ENCODE measurements at places on chromosomes 16 and 17. TPM values are rescaled to one million over a fixed set of nuclear protein-coding genes. Genes with fewer than 3 reads are reported as not detected.
A peak's percentile ranks its signal among the peaks of the same experiment; 100 is the strongest.

The CENPX gene
- total RNA-seq, result 73.0 TPM

DNA sequence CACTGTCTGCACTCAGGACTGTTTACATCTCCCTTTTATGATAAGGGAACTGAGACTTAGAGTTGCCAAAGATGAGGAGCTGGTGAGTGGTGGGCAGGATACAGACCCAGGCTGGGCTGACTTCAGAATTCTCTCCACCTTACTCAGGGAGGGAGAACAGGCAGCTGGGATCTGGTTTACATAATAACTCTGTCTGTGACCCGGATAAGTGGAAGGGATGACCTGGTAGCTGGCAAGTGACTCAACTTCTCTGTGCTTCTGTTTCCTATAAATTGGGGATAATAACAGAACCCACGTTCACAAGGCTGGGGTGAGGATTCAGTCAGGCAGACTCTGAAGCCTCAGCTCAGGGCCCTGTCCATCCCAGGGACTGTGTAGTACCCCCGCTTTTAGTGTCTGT lies 2.6 kb downstream of the SNX20 start:
- DNase-seq, result no peak

The TPSD1 gene
- not detected for total RNA-seq

- no peak for DNase-seq
These were observed 4.3 kb downstream of the GID4 start for GRCh38 chr17:18043491-18043890.

- DNase-seq, result no peak
These were observed 21.7 kb upstream of the ABCC11 start for GRCh38 chr16:48269011-48269410.

DNA sequence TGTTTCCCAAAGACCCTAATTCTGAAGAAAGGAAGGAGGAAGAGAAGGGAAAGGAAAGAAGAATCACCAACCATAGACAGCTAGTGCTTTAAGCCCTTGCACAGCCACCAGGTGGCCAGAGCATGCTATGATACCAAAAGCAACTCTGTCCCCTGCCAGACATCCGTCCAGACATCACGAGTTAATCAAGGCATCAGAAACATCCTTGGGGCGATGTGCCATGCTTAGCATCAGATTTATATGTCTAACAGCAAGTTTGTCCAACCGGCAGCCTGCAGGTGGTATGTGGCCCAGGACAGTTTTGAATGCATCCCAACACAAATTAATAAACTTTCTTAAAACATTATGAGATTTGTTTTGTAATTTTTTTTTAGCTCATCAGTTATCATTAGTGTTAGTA lies 2.9 kb upstream of the CRYBA1 start:
- DNase-seq, result no peak

The SYNGR3 gene
- total RNA-seq, result 1.3 TPM

- DNase-seq, result no peak
These were observed 60.9 kb upstream of the ZNF750 start for GRCh38 chr17:82900741-82901140.

GRCh38 chr16:641326-642188 lies at the start of gene MCRIP2:
Gene MCRIP2 (plus strand): TSS chr16:641828. CDS start chr16:641992, 164 bp downstream.
- DNase-seq, result peak; percentile 68

DNA sequence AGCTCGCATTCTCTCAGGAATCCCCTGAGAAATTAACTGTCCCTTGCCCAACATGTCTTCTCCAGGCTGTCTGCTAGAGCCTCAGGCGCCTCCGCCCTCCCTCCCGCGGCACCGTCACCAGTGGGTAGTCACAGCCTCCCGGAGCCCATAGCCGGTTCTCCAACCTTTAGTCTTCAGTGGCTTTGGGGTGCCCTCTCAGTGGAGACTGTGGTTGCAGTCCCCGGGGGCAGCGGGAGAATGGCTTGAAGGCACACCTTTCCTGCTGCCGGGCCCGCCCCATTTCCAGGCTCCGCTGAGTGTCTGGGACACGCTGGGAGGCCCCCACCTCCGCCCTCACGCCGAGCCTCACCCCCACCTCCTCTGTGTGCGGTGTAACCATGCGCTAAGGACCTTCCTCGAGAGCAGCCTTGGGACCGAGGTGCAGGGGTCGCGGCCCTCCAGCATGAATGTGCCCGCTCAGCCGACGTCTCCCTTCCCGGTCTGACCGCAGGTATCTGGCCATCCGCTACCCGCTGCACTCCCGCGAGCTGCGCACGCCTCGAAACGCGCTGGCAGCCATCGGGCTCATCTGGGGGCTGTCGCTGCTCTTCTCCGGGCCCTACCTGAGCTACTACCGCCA lies 1.7 kb downstream of the GALR2 start:
- no peak for DNase-seq

The HIC1 gene
- 31.0 TPM for total RNA-seq

GRCh38 chr17:57945996-57946797 lies 9.0 kb downstream of the CUEDC1 start:
- no peak for DNase-seq

DNA sequence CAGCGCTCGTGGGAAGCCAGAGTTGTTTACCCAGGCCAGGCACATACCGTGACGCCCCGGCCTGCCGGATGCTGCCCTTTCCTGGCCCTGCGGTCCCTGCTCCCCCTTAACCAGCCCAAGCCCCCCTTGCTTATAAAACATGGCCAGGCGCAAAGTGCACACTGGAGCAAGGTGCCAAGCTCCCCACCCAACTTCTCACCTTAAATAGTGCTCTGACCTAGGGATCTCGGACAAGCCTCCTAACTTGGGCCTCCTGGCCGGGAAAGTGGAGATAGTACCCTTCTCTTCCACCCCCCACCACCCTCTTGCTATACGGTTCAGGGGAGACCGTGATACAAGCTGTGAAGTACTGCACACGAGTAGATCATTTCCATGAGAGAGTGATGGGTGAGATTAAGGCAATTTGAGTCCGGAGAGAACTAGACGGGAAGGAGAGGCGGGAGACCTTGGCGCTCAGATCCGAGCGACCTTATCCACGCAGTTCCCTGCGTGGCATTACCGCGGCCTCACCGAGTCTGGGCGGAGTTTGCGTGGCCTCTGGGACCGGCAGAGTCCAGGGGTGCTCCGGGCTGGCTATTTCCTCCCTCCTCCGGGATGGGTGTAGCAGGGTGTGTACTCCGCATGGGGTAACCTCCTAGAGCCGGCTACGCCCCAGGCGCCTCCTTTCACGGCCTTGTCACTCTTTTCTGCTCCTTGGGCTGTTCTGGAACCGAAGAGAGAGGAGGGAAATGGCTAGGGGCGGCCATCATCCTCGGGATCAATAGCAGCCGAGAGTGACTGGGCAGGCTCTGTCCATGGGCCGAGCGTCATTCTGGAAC lies 4.4 kb upstream of the LHX1 start:
- no peak for DNase-seq

DNA sequence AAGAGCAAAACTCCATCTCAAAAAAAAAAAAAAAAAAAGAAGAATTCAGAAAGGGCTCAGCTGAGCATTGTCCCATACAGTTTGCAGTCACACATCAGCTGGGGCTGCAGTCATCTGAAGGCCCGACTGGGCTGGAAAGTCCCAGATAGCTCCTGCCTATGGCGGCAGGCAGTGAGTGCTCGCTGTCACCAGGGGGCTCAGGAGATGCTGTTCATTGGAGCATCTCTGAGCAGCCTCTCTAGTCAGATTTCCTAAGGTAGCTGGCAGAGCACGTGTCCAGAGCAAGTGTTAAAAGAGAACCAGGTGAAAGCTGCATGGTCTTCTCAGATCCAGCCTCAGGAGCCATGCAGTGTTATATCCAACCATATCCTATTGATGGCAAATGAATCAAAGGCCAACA lies 75.8 kb downstream of the WSCD1 start:
- DNase-seq, result no peak

DNA sequence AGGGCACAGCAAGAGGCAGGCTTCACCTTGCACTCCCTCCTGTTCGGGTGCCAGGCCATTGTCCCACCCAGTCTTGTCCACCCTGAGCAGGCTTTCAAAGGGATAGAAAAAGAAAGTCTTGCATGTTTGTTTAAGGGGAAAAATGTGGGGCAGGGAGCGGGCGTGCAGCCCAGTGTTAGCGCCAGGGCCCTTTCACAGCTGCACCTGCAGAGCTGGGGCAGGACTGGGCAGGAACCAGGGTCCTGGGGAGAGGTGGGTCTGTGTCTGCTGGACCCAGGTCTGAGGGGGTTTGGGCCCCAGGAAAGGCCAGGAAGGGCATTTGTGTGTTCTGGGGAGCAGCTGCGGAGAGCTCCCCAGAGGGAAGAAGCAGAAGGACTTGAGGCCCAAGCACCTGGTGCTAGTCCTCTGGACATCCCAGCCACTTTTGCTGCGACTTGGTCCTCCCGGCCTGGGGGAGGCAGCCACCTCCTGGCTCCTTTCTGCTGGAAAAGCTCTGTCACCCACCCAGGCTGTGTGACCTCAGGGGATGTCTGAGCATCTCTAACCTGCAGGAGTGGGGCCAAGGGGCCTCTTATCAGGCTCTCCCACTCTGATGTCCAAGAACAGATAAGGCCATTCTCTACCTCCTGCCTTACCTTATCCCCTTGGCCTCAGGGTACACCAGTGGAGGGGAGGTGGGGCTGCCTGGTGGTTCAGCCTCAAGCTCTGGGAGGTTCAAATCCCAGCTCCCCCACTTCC lies 44.7 kb downstream of the PSME3IP1 start:
- DNase-seq, result no peak

The FLII gene
- total RNA-seq, result 323 TPM

- no peak for DNase-seq
These were observed 2.4 kb upstream of the PSMC3IP start for GRCh38 chr17:42579794-42580551.

DNA sequence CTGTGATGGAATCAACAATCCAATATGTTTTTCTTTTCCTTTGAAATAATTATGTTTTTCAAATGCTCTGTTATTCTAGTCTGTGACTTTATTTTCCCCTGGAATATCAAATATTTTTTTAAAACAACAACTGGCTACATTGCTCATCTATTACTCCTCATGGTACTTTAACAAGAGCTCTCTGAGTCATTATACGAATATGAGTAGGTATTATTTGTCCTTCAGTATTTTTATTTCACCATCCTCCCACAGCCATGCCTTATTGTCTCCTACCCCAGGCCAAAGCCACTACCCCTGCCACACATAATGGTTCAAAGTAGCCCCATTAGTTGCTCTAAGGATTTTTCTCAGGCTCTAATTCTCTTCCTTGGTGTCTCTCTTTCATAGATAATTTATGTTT lies 1572.3 kb downstream of the CDH8 start:
- DNase-seq, result no peak

GRCh38 chr16:87471278-87472141 lies 21.3 kb downstream of the ZCCHC14 start:
- no peak for DNase-seq

The SOST gene
- total RNA-seq, result not detected

GRCh38 chr17:1785930-1786329 lies 24.1 kb downstream of the SERPINF1 start:
- DNase-seq, result no peak

The KRT35 gene
- total RNA-seq, result not detected

The KATNIP gene
- 18.7 TPM for total RNA-seq

DNA sequence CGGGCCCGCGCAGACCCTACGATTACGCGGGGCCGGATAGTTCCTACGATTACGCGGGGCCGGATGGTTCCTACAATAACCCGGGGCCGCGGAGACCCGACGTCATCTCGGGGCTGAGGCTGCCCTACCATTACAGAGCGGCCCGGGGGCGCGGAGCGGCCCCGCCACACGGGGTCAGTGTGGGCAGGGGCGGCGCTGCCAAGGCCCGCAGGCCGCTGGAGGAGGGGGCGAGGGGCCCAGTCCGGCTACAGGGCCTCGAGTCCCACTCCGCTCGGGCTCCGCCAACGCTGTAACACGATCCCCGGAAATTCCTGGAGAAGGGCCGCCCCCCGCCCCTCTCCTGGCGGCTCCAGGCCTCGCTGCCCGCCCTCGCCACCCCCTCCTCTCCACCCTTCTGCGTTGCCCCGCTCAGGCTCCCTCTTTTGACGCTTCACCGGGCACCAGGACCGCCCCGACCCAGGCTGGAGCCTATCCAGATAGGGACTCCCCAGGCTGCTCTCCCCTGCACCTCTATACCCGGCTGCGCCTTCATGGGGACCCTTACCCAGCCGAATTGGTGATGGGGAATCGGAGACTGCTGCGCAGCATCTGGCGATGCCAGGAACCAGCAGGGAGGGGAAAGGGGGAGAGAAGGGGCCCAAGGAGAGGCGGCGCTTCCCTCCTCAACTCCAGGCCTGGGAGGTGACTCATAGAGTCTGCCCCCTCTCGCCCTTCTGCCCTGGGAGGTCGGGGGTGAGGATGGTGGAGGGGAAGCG lies at the start of gene RAB34:
TSS of gene RAB34 (minus strand) at position 291 of the 755 bp plus-strand sequence. CDS start 602 bp downstream, outside the sequence.
- no peak for DNase-seq

GRCh38 chr16:85326113-85326793 lies 214.0 kb upstream of the CIBAR2 start:
- DNase-seq, result no peak

GRCh38 chr16:85332175-85332574 lies 219.9 kb upstream of the CIBAR2 start:
- no peak for DNase-seq

- no peak for DNase-seq
These were observed 9.2 kb downstream of the PIMREG start for GRCh38 chr17:6453279-6454024.

The UTS2R gene
- not detected for total RNA-seq

The CTRB2 gene
- total RNA-seq, result not detected

- DNase-seq, result no peak
These were observed 19.8 kb upstream of the RPH3AL start for GRCh38 chr17:372157-373152.

The TMEM101 gene
- 28.8 TPM for total RNA-seq

The CACNG4 gene
- total RNA-seq, result not detected

- DNase-seq, result no peak
These were observed 75.1 kb downstream of the FOXL1 start for GRCh38 chr16:86653285-86654006.

The UBB gene
- 1,415 TPM for total RNA-seq

DNA sequence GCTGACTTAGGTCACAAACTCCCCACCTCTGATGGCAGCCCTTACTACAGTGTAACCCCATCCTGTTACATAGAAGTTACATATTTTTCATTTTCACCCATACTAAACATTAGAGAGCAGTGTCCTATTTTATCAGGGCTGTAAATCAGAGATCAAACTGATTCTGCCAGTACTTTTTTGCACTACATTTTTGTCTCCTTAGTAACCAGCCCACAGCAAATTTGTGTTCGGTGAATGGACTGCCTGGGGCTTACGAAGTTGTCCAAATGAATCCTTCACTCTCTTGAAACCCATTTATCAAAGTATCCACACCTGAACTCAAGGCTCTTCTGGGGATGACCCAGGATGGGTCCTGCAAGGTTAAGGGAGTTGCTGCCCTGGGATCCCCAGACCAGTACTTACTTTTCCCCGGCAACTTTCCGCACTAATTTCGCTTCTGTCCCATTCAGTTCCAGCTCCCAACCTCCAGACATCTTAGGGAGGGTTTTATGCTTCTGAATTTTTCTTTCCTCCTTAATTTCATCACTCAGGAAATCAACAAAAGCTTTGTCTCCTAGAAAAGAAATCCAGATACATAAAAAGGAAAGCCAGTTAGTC lies 1.1 kb downstream of the C1QBP start:
- DNase-seq, result no peak

Data from activated CD4-positive, alpha-beta T cell treated with anti-CD3 and anti-CD28 coated beads, Interleukin-2, amount 10 ng/mL, durations not matched to agents 7 days and 5 days (primary cell).